C1 segment of cervical spinal cord (tissue), 14 donors: ENCODE measurements at places on chromosomes 4 and X.

DNA sequence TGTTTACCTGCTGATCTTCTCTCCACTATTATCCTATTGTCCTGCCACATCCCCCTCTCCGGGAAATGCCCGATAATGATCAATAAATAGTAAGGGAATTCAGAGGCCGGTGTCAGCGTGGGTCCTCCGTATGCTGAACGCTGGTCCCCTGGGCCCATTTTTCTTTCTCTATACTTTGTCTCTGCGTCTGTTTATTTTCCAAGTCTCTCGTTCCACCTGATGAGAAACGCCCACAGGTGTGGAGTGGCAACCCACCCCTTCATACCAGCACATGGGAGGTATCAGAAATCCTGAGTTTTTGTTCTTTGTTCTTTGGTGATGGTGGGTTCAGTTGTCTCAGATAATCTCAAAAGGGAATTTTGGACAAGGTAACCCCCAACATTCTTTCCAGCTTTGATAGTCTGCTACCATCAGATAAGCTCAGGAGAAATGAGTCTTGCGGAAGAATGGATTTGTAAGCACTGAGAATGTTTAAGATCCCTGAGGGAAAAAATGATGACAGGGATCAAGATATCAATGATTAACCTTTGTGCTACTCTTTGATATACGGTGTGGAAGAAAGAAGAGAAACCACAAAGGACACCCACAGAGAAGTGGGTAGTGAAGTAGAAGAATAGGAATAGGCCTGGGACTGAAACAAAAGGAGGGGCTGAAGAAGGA lies 117.9 kb downstream of the CEP44 start:
- DNase-seq: no peak

DNA sequence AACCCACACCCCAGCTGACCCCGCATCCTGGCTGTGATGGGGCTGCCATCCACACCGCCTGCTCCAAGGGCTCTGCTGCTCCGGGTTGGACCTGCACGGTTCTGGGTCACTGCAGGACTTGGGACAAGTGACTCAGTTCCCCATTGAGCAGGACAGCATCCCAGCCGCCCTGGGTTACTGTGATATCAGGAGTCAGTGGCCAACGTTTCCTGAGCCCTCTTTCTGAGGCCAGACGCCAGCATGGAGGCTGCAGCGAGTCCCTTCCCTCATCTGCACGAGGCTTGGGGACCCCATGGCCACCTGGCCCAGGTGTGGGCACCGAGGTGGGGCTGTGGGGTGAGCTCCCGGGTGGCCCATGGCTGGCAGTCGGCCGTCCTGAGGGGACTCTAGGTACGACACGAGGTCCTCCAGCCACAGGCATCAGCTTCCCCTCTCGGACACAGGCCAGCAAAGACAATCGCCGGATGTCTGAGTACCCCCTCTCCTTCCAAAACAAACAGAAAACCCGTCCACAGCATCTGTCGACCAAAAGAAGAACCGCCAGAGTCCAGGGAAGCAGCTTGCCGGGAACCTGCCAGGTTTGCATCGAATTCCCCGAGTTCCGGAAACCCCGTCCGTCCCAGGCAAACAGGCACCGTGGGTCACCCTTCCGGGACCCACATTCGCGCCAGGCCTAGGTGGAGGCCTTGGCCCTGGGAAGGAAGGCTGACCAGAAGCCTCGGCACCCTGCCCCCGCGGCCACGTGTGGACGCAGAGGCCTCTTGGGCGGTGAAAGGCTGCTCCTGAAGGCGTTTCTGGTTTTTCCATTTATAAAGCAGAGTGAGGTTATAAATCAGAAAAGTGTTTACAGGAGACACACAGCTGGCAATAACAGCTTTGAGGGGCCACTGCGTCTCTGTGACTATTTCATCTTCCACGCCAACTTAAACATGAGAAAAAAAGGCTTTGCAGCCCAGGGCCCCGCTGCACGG lies 136.0 kb downstream of the FAM53A start:
- no peak for DNase-seq

DNA sequence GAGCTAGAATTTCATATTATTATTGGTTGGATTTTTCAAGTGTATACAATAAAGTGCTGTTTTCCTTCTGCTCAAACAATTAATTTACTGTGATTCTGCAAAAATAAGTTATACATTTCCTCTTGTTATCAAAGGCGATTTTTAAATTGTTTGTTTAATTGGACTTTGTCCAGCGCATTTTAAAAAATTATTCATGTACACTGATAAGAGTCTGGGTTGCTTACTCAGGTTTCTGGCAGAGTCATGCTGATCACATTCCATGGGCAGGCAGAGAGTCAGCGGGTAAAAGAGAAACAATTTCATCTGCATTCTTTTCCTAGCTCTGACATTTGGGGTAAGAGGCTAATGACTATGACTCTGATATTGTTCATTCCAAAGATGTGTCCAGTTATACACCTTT lies 8.9 kb downstream of the FAT4 start:
- DNase-seq: no peak

GRCh38 chrX:3589474-3589873 lies 124.0 kb downstream of the PRKX start:
- DNase-seq: no peak

DNA sequence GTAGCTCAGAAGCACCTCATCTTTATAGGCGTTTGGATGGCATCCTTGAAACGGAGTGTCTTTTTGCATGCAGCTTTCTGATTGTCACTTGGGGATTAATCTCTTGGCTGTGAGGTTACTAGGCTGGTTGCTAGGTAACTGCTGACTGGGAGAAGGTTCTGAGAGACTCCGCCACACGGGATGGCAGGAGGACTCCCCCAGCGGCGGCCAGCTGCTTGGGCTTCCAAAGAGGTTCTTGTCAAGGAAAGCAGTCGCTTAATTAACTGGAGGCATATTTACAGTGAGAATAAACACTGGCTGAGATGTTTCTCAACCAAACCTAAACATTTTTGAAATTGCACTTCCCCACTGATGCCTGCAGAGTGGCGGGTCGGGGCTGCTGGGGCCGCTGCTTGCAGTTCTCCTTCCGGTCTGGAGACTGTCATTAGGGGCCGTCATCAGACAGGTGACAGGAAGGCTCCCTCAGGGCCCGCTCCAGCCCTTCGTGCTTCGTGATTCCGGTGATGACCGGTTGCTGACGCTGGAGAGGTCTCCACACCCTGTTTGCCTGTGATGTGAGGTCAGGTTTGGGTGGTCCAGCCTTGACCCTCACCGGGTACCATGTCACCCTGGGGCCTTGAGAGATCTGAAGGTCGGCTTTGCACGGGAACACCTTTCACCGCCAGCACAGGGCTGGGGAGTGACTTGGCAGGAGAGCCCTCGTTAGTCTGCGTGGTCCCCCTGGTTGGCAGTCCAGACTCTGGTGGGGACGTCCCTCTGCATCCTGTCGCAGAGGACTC lies 9.1 kb downstream of the NSG1 start:
- no peak for DNase-seq

GRCh38 chr4:30789219-30789671 lies 69.1 kb downstream of the PCDH7 start:
- no peak for DNase-seq
